ENCODE measurements at places on chromosomes 16 and 17.

GRCh38 chr16:19681637-19682036 lies 36.4 kb downstream of the KNOP1 start:
- no peak for DNase-seq

DNA sequence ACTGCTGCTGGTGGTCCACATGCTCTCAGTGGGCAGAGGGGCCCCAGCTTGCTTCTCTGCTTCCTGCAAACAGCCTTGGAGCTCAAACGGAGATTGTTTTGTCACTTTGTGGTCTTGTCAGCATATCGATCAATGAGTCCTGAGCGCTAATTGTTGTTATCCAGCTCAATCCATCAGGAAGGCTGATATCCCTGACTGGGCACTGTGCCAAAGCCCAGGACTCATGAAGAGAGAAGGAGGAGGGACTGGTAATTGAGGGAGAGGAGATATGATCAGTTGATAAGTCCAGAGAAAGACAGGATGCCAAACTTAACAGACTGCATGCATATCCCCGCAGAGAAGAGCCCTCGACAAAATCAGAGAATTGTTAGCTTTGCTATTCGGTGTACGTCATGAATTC lies 58.6 kb upstream of the DNAH9 start:
- no peak for DNase-seq

DNA sequence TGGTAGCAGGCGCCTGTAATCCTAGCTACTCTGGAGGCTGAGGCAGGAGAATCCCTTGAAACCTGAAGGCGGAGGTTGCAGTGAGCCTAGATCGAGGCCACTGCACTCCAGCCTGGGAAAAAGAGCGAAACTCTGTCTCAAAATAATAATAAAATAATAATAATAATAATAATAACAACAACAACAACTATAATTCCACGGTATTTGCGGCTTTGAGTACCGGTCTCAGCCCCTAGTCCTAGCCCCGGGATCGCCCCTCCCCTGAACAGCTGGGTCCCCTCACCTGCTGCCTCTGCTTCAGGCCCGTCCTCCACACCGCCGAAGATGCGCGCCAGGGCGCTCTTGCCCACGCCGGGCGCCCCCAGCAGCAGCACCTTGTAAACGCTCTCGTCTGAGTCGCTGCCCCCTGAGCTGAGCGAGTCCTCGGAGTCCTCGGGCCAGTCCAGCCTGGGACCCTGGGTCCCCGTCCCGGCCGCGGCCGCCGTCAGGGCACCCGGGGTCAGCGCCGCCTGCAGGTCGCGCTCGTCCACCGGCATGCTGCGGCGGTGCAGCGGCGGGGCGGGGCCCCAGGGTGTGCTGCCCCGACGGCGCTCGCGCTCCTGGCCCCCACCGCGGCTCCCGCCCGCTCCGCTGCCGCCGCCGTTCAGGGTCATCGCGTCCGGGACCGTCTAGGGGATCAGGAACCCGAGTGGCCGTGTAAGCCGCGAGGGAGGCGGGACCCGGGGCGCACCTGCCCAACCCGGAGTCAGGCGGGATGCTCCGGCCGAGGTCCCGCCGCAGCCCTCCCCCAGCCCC lies 611 bp downstream of the RRAD start:
- no peak for DNase-seq

GRCh38 chr17:67063141-67063540 lies 18.8 kb downstream of the CACNG1 start:
- no peak for DNase-seq

DNA sequence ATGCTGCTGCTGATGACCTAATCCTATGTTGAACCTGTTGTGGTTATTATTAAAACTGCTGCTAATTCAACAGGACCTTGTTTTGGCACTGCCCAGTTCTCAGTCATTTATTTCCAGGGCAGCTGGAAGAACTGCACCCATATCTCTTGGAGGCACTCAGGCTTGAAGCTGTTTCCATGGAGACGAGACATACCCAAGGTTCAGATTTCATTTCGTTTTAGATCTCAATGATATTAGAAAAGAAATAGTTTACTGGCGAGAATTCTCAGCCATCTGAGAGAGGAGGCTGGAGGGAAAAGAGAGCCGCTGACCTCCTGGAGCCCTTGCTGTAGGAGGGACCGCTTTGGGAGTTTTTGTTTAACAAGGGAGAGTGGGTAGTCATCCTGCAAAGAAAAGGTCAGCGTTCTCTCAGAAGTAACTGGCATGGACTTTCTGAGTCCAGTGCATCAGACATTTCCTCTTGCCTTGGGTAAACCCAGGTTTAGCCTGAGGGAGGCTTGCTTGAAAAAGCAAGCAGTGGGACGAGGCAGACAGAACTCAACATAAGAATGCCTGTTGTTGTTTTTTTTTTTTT lies 75.4 kb downstream of the YPEL2 start:
- DNase-seq: peak; percentile 79

GRCh38 chr16:81987706-81988105 lies 23.6 kb downstream of the SDR42E1 start:
- DNase-seq: no peak
